ENCODE measurements at places on chromosomes 7 and 10.

- DNase-seq: no peak
Observed at GRCh38 chr10:33233221-33233620, 101.2 kb downstream of the NRP1 start.

GRCh38 chr7:144513334-144513733, 109.8 kb upstream of the NOBOX start:
- no peak for DNase-seq

DNA sequence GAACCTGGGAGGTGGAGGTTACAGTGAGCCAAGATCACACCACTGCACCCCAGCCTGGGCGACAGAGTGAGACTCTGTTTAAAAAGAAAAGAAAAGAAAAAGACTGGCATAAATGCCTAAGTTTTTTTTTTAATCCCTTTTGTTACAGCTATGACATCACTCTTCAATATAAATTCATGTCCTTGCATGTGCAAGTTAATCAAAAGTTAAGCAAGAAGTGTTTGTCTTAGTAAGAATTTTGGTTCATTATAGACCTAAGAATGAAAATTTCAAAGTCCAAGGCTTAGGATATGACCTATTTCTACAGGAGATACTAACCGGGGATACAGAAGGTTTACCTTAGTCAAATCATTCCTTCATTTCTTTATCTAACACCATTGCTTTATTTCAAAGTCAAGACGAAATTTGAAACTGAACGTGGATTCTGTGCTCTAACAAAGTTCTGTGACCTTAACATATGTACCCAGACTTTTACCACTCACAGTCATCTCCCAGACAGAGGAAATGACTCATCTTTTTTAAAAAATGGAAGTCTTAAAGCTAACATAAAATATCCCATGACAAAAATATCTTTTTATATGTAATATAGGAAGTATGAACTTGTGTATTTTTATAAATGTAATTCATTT, 29.3 kb upstream of the ITGB8 start:
- DNase-seq: no peak

GRCh38 chr10:971150-971542, 17.1 kb upstream of the GTPBP4 start:
- no peak for DNase-seq

GRCh38 chr7:3975371-3975770, 674.3 kb downstream of the SDK1 start:
- no peak for DNase-seq

- no peak for DNase-seq
Observed at GRCh38 chr7:5615190-5616070, 166.0 kb downstream of the RNF216 start.

- no peak for DNase-seq
Observed at GRCh38 chr7:50618281-50618680, 53.1 kb upstream of the DDC start.

GRCh38 chr10:85168243-85168642, 839.9 kb downstream of the CCSER2 start:
- DNase-seq: no peak

DNA sequence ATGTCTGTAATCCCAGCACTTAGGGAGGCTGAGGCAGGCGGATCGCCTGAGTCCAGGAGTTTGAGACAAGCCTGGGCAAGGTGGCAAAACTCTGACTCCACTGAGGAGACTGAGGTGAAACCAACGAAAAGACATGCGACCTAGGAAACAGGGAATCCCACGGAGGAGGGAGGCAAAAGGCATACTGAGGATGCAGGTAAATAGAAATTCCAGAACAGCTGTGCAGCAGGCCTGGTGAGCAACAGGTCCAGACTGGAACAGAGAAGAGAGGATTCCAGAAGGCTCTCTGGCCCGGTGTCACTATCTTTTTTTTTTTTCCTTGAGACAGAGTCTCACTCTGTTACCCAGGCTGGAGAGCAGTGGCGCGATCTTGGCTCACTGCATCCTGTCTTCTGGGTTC, 7.3 kb downstream of the KLRG2 start:
- DNase-seq: no peak

DNA sequence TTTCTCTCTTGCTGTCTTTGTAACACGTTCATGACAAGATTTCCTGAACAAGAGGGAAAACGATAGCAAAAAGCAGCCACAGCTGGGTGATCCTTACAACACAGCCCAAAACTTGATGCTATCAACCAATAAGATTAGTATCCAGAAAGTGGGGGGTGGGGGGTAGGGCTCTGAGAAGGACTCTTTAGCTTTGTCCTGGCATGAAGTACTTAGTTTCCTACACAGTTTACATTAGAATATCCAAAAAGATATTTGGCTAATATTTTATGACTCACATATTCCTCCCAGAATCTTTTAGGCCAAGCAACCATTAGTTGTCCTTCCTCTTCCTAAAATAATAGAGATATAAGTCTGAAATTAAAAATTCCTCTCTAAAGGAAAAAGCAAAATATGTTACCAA, 22.9 kb upstream of the LRRC17 start:
- no peak for DNase-seq

DNA sequence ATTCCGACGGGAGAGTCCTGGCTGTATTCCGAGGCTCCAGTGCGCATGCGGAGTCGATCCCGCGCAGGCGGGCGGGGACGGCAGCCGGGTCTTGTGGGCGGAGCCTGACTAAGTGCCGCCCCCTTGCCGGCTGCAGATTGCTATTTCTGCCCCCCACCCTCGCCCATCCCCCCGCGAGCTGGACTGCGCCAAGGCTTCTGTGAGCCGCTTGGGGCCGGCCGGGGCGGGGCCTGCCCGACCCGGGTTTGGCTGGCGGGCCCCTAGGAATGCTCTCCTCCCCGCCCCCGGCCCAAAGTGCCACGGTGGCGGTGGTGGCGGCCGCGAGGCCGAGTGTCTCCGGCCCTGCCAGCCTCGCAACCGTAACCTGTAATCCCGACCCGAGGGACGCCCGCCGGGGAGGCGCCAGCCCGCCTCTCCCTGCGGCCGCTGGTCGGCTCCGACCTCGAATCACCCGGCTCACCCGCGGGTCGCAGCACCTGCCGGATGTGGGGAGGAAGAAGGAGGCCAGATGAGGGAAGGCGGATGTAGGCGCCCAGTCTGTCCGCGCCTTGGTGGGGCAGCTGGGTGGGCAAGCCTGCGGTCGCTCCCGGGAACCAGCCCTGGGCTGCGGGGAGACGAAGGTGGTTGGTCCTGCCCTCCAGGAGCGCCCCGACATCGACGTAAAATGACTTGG, 702 bp upstream of the KAZALD1 start:
- peak; percentile 92 for DNase-seq

GRCh38 chr10:91893051-91893450, 16.2 kb downstream of the FGFBP3 start:
- no peak for DNase-seq

GRCh38 chr7:159149488-159149887, 4.8 kb upstream of the VIPR2 start:
- no peak for DNase-seq

- no peak for DNase-seq
Observed at GRCh38 chr10:71289421-71290130, 29.5 kb upstream of the SLC29A3 start.

GRCh38 chr7:52249741-52250140, 785.7 kb upstream of the POM121L12 start:
- no peak for DNase-seq

DNA sequence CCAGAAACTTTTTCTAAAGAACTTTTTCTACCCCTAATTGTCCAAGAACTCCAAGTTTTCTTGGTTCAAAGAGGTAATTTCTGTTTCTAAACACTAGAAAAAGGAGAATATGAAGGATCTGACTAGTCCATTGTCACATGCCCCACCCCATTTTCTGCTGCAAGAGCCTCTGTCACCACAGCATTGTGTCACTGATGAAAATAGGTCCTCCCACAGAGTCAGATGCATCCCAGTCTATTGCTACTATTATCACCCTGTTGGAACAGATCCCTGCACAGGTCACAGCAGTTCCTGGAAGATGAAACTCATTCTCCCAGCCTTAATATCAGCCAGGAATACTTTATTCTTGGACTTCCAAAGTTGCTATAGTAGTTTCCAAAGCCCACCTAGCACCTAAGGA, 7.5 kb upstream of the CFTR start:
- no peak for DNase-seq

DNA sequence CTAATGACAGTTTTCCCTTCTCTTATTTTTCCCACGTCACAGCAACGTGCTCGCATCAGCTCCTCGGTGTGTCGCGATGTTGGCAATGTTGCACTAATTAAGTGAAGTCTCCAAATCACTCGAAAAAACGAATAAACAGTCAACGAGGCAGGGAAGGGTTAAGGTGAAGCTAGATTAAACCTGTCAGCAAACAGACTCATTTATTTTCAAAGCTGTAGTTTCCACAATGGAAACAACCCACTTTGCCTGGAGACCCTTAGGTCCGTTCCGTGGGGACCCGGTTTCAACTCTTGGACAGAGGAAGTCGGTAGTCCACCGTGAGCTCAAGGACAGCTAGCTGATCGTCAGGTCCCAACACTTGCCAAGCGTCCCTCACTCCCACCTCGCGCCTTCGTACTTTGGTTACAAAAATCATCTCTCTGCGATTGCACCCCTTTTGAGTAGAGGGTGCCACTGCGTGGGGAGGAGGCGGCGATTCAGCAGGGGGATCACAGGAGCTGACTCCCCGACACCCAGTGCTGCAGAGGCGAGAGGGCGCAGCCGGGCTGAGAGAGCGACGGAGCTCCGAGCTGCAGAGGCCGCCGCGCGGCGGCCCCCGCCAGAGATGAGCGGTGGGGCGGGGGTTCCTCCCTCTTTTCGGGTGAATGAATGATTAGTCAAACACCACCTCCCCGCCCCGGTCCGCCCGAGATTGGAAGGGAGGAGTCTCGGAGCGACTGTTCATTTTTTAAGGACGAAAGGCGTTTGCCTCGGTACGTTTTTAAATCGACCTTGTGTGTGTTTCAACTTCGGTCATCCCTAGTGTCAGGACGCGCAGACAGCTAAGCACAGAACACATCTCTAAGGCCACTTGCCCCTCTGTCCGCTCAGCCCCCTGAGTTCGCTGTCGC, 1.3 kb upstream of the BMPER start:
- DNase-seq: no peak

GRCh38 chr10:3893901-3894563, 109.0 kb upstream of the KLF6 start:
- DNase-seq: no peak

DNA sequence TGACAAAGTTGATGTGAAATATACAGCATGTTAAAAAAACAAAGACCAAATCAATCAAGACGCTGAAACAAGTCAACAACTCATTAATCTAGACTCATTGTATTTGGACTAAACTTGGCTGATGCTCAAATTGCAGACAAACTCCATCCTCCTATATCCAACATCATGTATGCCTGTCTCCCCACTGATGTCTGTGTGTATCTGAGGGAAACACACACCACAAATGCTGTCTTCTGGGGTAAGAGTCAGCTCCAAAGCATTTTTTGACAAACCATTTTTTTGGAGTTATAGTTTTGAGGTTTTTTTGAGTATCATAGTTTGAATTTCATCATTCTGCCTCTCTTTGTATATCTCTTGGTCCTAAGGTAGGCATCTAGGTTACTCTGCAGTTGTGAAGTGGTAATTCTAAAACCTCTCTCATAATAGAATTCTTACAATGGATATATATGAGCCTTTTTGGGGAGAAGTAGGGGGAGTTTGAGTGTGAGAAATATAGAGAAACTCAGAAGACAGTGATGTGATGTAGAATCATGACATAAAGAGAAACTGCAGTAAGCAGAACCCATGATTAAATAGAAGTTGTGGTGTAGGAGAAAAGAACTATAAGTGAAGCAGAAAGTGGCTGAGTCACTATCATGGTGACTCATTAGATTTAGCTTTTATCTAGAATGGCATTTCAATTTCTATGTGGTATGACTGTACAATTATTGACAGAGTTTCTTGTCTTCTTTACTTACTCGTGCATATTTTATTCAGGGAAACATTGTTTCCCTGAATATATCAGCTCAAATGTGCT, 1531.1 kb upstream of the LRRTM3 start:
- DNase-seq: no peak

DNA sequence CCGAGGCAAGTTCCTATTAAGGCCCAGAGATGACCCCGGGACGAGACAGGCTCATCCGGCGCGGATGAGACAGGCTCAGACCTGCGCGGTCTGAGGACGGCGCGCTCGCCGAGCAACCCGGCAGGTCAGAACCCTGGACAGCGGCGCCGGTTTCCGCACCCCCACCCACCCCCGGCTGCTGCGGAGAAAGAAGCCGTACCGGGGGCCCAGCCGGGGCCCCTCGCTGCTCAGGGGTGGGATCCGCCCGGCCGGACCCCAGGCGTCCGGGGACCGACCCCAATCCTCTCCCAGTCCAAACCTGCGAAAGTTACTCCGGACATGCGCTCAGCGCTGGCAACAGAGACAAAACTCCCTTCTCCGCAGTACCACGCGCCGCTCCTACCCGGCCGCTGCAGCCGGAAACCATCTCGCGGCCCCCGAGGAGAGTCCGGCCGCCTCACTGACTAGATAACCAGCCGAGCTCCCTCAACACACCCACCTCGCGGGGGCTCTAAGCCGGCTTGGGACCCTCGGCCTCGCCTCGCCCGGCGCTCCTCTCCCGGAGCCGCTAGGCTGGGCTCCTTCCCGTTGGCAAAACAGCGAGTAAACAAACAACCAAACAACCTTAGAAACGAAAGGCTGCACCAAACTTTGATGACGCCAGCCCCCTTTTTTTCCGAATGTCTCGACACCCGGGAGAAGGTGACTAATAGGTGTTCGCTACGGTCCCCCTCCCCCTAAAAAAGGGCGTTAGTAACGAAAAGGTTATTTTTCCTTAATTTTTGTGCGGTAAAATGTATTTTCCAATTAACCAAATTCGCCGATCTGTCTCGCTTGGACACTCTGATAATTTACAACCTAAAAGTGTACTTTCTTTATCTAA, 2.3 kb upstream of the DRGX start:
- peak; percentile 14 for DNase-seq

- DNase-seq: no peak
Observed at GRCh38 chr10:16231734-16232435, 204.9 kb upstream of the PTER start.

GRCh38 chr7:104271948-104272347, 56.5 kb upstream of the LHFPL3 start:
- no peak for DNase-seq

GRCh38 chr7:114026486-114027089, 107.8 kb upstream of the PPP1R3A start:
- DNase-seq: peak; percentile 11

DNA sequence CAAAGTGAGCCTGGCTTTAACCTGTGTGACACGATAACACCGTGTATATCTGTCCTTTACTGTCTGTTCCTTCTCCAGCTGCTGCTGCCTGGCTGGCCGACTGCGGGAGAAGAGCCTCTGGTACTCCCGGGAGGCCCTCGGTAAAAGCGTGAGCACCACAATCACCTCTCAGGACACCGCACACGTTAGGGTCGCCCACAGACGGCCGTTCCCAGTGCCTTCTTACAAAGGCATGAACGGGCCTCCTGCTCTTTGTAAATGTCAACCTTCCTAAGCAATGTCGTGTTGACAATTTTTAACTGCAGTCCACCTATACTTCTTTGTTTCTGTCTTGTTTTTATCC, 177.6 kb downstream of the DIP2C start:
- DNase-seq: no peak

GRCh38 chr7:131560061-131560460, 3.6 kb upstream of the PODXL start:
- no peak for DNase-seq

- DNase-seq: no peak
Observed at GRCh38 chr10:97465982-97466381, 20.0 kb downstream of the ZDHHC16 start.

All from stimulated activated CD4-positive, alpha-beta T cell treated with anti-CD3 and anti-CD28 coated beads, TNF-alpha, amount 100 ng/mL, for 48 hours (primary cell).